Large intestine (tissue), 12 donors: ENCODE measurements at places on chromosomes 6 and 20. TPM values are rescaled to one million over a fixed set of nuclear protein-coding genes. Genes with fewer than 3 reads are reported as not detected.

ERVFRD-1 gene
- polyA plus RNA-seq: 1.3 TPM

DNA sequence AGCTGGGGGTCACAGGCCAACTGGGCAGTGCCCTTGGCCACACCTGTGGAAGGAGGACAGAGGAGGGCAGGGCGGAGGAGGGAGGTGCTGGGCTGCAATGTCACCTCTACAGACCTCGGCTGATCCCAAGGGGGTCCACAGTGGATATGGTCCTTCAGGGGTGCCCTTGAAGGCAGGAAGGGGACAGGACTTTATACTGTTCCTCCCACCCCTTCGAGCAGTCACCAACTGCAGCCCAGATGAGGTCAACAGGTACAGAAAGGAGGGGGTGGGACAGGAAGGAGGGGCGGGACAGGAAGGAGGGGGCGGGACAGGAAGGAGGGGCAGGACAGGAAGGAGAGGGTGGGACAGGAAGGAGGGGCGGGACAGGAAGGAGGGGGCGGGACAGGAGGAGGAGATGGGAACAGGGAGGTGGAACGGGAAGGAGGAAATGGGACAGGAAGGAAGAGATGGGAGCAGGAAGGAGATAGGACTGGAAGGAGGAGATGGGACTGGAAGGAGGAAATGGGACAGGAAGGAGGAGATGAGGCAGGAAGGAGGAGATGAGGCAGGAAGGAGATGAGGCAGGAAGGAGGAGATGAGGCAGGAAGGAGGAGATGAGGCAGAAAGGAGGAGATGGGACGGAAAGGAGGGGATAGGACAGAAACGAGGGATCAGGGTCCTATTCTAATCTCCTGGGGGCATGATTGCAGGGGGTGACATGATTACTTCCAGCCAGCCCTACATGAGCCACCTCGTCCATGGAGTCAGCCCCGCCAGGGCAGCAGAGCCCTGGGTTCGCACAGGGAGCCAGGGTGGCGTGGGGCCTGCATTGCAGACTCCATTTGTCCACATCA lies 19.4 kb upstream of the MRGBP start:
- DNase-seq: no peak

FAM184A gene
- 13.8 TPM for polyA plus RNA-seq

DNA sequence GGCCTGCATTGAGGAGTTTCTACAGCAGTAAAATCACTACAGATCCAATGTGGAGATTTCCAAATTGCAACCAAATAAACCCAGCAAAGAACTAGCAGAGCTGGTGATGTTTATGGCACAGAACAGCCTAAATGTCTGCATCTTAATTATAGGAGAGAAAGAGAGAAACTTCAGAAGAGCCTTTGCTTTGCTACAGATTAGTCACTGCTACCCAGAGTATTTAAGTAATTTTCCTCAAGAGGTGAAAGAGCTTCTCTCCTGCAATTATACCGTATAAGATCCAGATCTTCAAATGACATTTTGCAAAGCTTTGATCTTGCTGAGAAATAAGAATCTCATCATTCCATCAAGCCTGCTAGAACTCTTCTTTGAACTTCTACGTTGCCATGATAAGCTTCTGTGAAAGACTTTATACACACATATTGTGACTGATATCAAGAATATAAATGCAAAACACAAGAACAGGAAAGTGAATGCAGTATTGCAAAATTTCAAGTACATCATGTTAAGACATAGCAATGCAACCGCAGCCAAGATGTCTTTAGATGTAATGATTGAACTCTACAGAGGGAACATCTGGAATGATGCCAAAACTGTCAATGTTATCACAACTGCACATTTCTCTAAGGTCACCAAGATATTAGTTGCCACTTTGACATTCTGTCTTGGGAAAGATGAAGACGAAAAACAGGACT lies 48.0 kb downstream of the MKKS start:
- DNase-seq: no peak

GRCh38 chr20:4814696-4815252 lies 93.1 kb downstream of the PRND start:
- no peak for DNase-seq

CRYBG1 gene
- polyA plus RNA-seq: 26.5 TPM

- no peak for DNase-seq
Observed at GRCh38 chr6:90643381-90643780, 56.5 kb upstream of the MAP3K7 start.

PBOV1 gene
- not detected for polyA plus RNA-seq

DSP gene
- polyA plus RNA-seq: 153 TPM

DNA sequence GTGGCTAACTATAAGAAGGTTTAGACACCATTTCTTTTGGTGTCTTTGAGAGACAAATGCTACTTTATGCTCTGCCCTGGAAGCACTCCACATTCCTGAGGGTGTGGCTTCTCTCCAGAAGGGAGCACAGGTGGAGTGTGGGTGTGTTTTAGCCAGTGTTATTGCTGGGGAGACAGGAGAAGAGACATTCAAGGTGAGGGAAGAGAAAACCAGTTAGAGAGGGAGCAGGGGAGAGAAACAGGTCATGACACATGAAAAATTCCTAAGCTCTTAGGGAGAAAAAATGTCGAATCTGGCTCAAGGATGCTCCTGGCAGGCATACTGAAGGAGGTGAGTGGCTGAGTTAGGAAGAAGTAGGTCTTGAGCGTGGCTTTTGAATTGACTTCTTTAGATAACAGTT lies 292.8 kb downstream of the CLIC5 start:
- no peak for DNase-seq

KCNS1 gene
- polyA plus RNA-seq: 1.2 TPM

DNA sequence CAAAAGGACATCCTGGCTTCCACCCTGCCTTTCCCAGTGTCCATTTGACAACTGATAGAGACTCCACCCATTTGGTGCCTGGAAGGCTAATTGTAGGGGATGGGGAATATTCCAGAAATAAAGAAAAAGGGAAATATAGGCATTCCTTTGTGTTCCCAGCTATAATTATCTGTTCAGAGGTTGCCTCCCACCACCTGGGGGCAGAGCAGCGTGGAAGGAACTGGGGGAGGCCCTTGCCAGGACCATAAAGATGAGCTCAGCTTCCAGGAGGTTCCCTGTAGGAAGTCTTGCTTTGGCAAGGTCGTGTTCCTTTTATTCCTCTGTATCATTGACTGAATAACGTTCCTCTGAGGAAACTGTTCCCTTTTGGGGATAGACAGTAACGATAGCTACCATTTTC lies 214.7 kb downstream of the TFAP2C start:
- no peak for DNase-seq
